Activated CD4-positive, alpha-beta T cell treated with anti-CD3 and anti-CD28 coated beads, Interleukin-2, amount 50 U/mL, for 24 hours (primary cell): ENCODE measurements at places on chromosomes 7 and 10.
A peak's percentile ranks its signal among the peaks of the same experiment; 100 is the strongest.

DNA sequence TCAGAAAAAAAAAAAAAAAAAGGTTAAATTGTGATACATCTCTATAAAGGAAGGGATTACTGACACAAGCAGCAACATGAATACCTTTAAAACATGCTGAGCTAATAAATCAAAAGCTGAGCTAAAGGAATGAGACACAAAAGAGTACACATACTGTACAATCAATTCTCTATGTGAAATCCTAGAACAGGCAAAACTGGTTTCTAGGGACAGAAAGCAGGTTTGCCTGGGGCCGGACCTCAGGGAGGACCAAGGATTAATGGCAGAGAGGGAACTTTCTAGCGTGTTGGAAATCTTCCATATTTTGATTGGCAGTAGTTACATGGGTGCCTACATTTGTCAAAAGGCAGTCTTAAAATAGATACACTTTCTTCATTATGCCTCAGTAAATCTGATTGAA, 52.5 kb downstream of the KLRG2 start:
- DNase-seq, result no peak

- DNase-seq, result no peak
Observed at GRCh38 chr10:78768041-78768835, 300.5 kb upstream of the ZMIZ1 start.

DNA sequence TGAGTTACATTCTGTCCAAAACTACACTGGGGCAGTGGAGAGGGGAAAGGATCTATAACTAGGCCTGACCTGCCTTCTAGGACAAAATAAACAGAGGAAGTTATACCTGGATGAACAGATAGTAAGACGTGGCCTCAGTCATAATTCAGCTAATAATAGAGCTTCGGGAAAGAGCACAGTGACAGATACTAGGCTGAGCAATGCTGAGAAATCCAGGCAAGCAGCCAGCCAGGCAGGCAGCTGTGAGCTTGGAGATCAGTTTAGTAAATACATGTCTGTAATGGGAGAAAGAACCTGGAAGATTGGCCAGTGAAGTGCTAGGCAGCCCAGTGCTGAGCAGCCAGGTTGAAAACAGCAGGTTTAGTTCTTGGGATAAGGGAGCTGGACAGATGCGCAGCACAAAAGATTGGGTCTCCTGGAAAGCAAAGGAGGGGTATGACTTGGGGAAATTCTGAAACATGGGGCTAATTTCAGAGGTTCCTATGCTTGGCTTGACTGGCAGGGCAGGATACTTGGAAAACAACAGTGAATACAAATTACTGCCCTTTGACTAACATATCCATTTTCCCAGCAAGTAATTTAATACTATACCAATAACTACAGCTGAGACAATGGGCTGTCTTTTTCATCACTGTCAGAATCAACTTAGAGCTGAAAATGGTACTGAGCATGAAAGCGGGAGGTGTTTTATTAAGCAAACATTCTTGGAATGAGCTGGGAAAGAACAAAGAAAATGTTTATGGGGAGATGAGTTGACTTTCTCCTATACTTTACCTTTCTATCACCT, 140.8 kb downstream of the DGKB start:
- no peak for DNase-seq

- peak; percentile 58 for DNase-seq
Observed at GRCh38 chr10:5283305-5284158, 81.2 kb upstream of the UCN3 start.

DNA sequence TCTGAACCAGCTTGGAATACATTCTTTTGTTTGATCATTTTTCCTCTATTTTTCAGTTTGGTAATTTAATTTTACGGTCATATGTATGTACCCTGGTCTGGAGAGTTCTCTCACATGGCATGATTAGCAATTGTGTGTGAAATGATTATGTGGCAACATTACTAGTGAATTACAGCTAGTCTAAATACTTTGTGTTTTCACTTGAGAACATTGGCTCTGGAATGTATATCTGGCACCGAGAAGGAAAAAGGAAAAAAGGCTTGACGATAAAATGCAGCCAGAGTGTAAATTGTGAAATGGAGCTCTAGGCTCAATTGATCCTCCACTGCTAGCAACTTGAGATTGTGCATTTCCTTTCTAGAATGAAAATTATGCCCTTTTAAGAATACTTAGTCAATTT, 397.2 kb downstream of the EXOC4 start:
- DNase-seq, result no peak

GRCh38 chr7:99381664-99382075, 7.1 kb downstream of the ARPC1B start:
- DNase-seq, result no peak

GRCh38 chr10:119203006-119203405, 4.4 kb upstream of the GRK5 start:
- no peak for DNase-seq

DNA sequence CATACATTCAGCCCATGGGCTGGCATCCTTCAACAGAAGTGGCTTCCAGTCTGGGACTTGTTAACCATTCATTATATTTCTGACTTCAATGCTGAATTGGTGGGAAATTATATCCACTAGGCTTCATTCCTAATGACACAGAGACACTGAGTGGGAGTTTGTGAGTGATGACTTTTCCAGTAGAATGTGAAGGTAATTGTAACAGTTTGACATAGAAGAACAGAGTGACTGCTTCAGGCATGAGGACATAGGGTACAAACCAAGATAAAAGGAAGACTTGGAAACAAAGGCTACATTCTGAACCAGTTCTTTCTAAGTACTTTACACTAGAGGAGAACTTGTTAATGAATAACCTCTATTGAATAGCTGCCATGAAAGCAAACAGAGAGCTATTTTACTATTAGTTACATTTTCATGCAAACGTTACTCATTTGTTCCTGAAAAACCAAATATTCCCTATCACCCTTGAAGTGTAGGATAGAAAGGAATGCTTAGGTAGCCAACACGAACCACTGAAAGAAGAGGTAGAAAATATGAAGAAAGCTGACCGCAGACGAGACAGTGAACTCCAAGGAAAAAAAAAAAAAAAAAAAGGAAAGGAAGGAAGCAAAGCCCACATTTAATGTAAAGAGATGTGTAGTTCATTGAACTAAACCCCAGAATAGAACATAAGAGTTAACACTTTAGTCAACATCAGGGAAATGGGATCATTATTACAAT, 237.0 kb upstream of the SEMA3C start:
- no peak for DNase-seq

GRCh38 chr10:97852840-97853405, 3.3 kb downstream of the GOLGA7B start:
- no peak for DNase-seq

- DNase-seq, result no peak
Observed at GRCh38 chr7:159034394-159034793, 110.3 kb downstream of the VIPR2 start.

DNA sequence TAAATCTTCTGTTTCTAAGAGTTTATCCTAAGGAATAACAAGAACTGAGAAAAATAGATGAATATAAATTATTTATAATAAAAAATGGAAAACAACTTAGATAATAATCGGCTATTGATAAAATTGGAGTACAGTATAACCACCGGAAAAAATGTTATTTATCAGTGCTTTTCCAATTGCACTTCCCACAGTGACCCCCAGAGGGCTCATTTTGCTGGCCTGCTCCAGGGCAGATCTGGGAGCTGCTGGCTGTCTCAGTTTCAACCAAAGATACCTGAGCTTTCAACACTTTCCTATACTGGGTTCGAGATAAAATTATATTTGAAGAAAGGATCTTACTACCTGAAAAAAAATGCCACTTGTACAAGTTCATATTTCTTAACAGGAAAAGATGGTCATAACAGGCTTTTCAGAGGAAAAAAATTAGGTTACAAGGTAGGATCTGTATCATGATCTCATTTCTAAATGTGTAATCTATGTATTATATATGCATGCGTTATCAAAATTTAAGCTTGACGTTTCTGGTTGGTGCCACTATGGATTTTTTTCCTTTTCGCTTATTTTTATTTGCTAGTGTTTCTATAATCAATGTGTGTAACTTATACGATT, 165.7 kb downstream of the NPSR1 start:
- DNase-seq, result peak; percentile 36

GRCh38 chr7:70638158-70639107, 493.5 kb upstream of the GALNT17 start:
- DNase-seq, result no peak

DNA sequence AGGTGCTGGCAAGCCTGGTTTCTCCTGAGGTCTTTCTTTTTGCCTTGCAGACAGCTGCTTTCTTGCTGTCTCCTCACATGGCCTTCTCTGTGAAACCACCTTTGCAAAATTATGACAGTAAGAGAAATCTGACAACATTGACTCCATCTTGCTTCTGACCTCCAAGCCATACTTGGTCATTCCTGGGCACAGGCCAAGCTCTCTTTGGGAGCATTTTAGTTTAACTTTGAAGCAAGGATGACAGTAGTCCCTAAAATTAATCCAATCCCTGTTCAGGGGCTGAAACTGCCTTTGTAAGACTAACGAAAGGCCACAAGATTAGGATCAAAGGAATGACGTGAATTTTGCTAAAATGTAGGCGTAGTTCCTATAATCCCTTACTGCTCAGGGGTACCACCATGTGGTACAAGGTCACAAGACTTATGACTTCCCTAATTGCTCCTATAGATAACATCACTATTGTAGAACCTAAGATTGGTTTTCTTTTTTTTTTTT, 25.1 kb upstream of the NRBF2 start:
- DNase-seq, result no peak

GRCh38 chr10:55820478-55820877, 540.6 kb downstream of the ZWINT start:
- DNase-seq, result no peak

- DNase-seq, result no peak
Observed at GRCh38 chr10:43399320-43400310, 9.4 kb downstream of the HNRNPF start.

- no peak for DNase-seq
Observed at GRCh38 chr7:440059-440749, 79.4 kb downstream of the PDGFA start.

- DNase-seq, result no peak
Observed at GRCh38 chr7:22879280-22879679, 56.6 kb upstream of the TOMM7 start.

DNA sequence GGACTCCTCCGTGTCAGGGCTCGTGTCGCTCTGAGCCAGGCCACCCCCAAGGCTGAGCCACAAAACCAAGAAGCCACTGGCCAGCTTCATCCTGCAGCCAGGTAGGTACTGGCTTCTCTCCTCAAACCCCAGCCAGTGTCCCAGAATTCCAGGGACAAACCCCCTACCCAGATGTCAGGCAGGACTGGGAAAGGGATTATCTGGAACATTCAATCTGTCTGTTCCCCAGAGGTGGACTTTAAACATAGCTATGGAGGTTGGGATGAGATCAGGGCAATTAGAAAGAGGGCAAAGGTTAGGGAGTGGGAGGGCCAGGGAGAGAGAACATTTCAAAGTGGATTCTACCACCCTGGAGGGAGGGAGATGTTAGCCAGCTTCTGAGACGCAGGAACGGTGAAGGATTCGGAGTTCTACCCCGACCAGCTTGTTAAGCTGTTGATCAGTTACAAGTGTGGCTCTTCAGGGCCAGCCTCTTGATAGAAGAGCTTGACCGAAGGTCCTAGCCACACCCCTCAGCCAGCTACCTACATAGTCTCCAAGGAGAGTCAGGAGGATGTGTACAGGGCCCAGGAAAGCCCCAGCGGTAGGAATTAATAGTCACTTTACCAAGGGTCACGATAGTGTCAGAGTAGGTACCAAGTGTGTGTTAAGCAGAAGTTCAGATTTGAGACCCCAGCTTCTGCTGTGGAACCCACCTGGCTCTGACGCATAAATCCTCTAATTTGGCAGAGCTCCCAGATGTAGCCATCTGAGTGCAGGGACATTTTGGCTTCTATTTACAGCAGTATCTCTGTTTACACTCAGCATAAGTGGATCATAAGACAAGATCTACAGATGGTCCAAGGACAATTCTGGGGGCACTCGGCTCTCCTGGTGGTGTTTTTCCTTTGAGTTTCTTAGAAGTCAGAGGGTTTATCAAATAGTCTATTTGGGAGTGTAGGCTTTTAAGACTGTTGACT, at the start of gene PLA2G12B:
PLA2G12B (minus strand) TSS at position 211 of the 959 bp plus-strand sequence; CDS start at position 90, 121 bp downstream.
- no peak for DNase-seq
